Ammon's horn (tissue), 1 donor: ENCODE measurements at places on chromosomes 4 and X.

- peak; percentile 7 for DNase-seq
Observed at GRCh38 chrX:47316276-47317025, 53.9 kb upstream of the ZNF157 start.

- DNase-seq = no peak
Observed at GRCh38 chr4:76384052-76384451, 36.9 kb downstream of the CCDC158 start.

GRCh38 chr4:23654791-23655190 lies 235.1 kb downstream of the PPARGC1A start:
- DNase-seq = no peak

DNA sequence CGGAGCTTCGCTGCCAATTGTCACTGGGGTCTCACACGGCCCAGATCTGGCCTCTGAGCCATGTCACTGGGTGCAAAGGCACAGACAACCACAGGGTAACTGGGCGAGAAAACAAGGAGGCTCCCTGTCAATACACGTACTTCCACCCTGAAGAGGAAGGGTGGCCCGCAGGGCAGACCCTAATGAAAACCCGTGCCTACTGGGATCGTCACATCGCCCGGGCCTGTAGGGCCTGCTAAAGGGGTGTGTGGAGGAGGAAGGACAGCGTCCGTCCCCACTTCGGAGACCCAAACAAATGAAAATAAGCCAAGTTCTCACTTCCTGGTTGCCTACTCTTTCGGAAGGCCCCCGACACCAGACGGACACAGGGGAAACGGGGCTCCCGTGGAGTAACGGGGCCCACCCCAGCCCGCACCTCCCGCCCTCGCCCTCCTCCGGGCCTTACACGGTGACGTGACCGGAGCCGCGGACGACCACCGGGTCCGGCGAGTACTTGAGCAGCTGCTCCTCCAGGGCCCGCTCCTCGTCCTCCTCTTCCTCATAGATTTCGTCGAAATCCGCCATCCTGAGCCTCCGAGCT lies 578 bp downstream of the CHIC2 start:
- peak; percentile 47 for DNase-seq

DNA sequence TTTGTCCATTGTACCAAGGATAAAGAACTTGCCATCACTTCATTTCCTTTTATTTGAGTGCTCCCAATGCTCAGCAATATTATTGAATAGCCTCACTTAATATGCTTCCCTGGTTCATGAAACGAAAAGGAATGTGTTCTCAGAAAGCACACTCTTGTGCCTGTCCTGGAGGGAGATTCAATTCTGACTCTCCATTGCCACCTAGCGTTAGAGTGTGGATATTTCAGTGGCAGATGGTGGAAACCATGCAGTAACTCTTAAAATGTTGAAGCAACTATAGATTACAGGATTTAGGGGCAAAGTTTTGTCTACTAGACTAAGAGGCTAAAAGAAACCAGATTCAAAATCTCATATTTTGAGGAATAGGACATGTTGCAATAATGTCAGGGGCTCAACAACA lies 36.0 kb downstream of the GAB3 start:
- DNase-seq = peak; percentile 68

- DNase-seq = no peak
Observed at GRCh38 chr4:132001542-132001941, 1147.6 kb upstream of the PCDH10 start.

GRCh38 chrX:138945219-138945618 lies 233.7 kb upstream of the FGF13 start:
- DNase-seq = no peak

DNA sequence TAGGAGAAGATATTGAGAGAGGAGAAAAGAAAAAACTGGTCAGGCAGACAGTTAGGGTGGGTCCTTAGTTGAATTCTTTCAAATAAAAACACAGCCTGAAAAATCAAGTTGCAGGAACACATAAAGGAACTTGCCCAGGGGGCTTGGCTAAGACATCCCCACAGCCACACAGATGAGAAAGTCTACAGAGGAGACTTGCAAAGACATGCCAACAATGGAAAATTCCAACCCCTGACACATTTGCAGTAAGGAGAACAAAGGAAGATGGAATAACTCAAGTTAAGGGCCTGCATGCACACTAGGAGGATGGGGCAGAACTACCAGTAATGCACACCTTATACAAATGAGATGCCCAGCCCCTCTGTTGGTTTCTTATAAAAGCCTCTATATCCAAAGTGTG lies 197.6 kb downstream of the CPXCR1 start:
- no peak for DNase-seq

DNA sequence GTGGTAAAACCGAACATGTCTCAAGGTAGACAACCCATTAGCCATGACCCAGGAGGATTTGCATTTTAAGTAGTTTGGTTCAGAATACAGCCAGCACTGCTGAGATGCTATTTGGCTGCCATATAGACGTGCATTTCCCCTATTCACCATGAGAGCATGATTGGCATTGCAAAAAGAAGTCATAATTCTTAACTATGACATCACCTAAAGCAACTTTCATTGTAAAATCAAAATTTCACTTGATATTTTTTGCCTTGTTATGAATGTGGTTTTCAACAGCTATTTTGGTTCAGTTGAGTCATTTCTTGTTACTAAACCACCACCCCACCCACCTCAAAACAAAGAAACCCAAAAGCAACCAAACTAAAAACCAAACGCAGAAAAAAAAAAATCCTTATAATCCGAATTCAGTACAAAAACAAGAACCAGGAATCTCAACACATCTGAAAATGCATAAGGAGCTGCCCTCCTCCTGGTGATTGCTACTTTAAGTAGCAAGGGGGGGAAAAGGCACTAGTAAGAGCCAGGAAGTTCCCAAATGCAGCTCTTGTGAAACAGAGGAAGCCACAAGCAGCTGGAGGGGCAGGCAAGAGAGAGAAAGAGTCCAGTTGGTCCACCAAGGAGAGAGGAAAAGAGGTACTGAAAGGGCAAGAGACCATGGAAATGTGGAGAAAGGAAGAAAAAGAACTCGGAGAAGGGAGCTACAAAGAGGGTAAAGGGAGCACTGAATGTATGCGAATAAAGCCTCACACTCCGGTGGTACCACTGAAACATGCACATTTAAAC lies 3.1 kb downstream of the SLITRK4 start:
- DNase-seq = no peak

DNA sequence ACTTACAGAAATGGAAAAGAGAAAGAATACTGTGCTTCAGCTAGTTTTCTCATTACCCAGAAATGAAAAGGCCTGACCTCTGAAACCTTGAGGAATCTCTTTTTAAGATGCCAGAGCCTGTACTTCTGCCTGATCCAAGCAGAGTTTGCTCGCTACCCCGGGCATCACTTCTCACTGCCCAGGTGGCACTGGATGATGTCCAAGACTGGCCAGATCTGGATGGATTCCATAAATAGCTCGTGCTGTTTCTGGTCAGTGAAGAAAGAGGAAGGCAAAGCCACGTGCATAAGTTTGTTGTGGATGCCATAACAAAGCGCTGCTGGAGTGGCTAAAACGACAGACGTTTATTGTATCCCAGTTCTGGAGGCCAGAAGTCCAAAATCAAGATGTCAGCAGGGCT lies 133.5 kb downstream of the TBL1X start:
- DNase-seq = no peak

DNA sequence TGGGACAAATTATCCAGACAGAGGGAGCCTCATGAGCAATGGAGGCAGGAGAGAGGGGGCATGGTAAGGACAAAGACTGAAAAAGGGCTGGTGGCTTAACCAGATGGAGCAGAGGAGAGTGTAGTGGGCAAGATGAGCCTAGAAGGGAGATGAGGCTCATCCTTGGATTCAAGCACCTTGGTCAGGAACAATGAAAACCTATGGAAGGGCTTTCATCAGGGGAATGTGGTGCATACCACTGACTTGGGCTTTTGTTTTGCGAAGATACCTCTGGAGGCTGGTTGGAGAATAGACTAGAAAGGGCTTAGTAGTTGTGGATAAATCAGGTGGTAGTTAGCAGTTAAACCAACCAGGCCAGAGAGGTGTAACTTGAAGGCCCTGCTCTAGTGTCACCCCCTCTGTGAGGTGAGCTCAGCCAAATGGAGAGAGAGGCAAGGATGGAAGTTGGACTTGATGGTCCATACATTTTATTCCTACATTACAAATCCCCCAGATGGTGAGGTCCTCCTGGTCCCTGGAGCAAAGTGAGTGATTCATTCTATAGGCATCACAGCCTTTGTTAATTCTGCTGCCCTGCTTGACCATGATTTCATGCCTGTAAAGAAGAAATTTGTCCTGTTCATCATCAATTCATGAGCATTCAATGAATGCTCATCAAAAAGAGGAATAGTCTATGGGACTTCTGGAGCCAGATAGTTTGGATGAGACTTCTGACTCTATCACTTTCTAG lies 264.8 kb upstream of the IGFBP7 start:
- no peak for DNase-seq

DNA sequence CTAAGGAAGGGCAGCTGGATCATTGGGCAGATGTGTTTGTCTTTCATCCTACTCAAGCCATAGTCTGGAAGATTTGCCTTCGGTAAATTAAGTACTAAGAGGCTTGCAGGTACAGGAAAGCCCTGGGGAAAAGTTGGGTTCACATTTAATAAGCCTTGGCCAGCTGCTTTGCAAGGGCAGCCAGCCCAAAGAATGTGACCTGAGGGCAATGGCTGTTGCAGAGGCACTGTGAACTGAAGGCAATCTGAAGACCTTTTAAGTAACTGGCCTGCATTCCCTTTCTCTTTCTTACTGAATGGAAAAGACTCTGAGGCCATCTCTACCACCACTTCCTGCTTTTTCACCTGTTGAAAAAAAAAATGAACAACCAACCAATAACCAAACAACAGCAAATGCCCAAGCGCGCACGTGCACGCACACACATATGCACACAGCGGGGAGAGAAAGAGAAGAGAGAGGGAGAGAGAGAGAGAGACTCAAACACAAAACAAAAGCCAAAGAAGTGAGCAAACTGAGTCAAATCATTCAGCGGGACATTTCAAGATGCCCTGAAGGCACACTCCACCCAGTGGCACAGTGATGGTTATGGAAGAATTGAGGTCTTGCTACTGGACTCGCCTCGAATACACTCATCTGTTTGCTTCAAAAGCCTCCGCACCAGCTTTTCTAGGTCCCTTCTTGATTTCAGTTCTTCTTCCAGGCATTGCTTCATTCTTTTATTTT lies 19.6 kb downstream of the CD40LG start:
- DNase-seq = no peak
